ENCODE measurements at places on chromosomes 5 and 9.

- no peak for DNase-seq
Measured at GRCh38 chr9:89008055-89008743, 16.9 kb downstream of the S1PR3 start.

- DNase-seq = no peak
Measured at GRCh38 chr5:34632807-34633422, 23.2 kb upstream of the RAI14 start.

- no peak for DNase-seq
Measured at GRCh38 chr5:143516249-143516648, 112.8 kb upstream of the NR3C1 start.

- DNase-seq = no peak
Measured at GRCh38 chr9:89195131-89195797, 16.6 kb upstream of the SHC3 start.

GRCh38 chr9:109751253-109751652 lies 28.7 kb upstream of the PALM2AKAP2 start:
- DNase-seq = no peak

- no peak for DNase-seq
Measured at GRCh38 chr5:9927521-9927997, 297.4 kb upstream of the TAS2R1 start.

DNA sequence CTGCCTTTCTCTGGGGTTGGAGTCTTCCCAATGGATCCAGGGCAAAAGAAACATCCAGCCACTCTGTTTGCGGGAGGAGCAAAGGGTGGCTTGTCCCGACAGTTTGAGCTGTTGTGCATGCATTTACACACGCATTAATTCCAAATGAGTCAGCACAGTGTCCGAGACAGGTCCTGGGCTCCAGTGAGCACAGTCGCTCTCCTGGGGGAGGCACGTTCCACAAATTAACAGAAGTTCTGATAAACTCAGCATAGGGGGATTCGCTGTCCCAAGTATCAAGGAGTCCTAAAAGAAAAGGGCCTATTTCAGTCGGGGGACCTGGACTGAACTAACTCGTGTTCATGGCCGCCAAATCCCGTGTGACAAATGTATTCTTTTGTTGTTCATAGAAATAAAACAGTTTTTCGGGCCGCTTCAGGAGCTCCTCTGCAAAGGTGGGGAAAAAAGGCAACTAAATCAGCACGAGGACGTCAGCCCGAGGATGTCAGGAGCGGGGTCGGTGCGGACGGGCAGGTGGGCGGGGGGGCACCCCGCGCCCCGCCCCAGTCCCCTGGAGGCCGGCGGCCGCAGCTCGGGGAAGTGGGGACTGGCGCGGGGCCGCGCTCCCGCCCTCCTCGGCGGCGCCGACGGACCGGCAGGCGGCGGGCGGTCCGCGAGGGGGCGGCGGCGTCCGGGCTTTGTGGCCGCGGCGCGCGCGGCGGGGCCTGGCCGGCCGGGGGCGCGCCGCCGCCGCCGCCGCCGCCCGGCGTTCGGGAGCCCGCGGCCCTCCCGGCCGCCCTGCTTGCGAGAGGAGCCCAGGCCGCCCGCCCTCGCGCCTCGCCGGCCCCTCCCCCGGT lies at the start of gene MSANTD3:
TSS of gene MSANTD3 (plus strand) at position 614 of the 836 bp plus-strand sequence. CDS start 14,796 bp downstream, outside the sequence.
- peak; percentile 61 for DNase-seq

GRCh38 chr5:115309751-115310370 lies 13.4 kb upstream of the CCDC112 start:
- DNase-seq = no peak

- DNase-seq = no peak
Measured at GRCh38 chr9:6973762-6974161, 216.0 kb downstream of the KDM4C start.

DNA sequence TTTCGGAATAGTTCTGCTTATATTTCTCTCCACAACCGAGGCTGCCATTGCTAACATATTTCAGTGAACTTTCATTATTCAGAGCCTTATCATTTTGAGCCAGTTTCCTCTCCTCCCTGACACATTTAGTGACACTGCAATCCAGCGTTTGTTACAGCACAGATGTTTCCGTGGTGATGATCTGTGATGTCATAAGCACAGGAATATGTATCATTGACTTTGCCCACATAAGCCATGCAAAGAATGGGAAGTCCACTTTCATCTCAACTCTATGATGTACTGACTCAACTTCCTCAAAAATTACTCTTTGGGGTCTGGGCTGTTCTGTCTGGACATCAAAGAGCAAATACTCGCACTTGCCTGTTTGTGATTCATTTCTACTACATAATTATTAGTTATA lies 291.8 kb downstream of the EBF1 start:
- no peak for DNase-seq

GRCh38 chr9:92155221-92155620 lies 40.0 kb upstream of the SPTLC1 start:
- DNase-seq = no peak

DNA sequence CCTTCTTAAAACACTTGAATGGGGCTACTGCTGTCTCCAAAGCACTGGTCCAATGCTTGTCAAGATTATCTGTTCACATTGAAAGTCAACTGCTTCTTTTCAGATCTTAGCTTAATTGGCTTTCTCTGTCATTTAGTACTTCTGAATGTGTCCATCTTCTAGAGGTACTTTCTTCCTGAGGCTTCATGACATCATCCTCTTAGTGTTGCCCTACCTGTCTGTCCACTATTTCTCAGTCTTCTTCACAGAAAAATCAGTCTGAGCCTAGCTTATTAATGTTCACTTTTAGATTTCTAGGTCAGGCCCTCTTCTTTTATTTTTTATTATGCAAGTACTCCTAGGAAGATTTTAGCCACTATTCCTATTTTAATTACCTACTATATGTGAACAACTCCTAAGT lies 899.9 kb downstream of the DTWD2 start:
- DNase-seq = no peak

- no peak for DNase-seq
Measured at GRCh38 chr5:52728686-52729085, 59.0 kb upstream of the ITGA1 start.

- DNase-seq = no peak
Measured at GRCh38 chr9:135032868-135033460, 54.5 kb upstream of the OLFM1 start.

GRCh38 chr5:169808118-169808581 lies 171.1 kb downstream of the DOCK2 start:
- no peak for DNase-seq

DNA sequence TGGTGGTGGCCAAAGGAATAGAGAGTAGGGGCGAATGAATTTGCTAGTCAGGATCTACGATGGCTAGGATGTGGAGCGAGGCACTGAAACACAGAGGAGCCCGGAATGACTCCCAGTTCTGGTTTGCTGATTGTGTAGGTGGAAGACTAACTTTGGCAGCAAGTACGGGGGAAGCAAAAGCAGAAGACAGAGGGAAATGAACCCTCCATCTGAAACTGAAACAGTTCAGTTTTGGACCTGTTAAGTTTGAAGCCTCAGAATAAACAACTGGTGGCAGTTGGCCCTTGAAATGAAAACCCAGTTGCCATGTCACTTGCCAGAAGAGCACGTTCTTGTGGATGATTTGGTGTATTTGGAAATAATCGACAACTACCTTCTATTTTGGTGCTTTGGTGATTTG lies 15.4 kb upstream of the SMIM15 start:
- DNase-seq = no peak

DNA sequence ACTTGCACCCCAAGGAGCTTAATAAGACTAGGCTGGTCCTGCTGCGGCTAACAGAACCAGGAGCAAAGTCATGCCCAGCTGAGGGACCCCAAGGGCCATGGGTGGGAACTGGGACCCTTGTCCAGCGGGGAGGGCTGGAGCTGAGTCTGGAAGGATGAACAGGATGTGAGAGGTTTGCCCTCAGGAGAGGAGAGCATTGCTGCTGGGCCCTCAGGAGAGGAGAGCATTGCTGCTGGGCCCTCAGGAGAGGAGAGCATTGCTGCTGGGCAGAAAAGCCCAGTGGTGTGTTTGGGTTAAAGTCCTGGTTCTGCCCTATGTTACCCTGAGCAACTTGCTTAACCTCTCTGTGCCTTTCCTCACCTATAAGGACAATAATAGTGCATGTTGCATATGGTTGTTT lies 125.8 kb downstream of the MACROH2A1 start:
- no peak for DNase-seq

DNA sequence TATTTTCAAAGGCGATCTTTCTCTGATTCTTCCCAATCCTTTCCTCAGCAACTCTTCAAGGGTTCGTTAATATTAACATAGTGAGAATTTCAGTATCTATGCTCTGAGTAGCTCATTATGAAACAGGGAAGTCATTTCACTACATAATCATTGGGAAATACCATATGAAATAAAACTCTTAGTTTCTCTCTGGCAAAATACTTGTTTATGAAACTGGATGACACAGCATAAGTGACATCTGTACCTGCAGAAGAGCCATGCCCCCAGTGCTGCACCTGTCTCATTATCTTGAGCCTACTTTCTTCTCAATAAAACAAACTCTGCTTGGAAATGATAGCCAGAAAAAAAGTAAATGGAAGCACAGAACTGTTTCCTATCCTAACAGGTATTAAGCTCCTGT lies 33.8 kb upstream of the OTULIN start:
- DNase-seq = no peak

- no peak for DNase-seq
Measured at GRCh38 chr5:74415695-74416102, 224.8 kb downstream of the ENC1 start.

- no peak for DNase-seq
Measured at GRCh38 chr5:138732466-138732865, 20.8 kb upstream of the CTNNA1 start.

GRCh38 chr5:62785588-62785987 lies 207.0 kb downstream of the LRRC70 start:
- no peak for DNase-seq

GRCh38 chr5:137082951-137083350 lies 416.2 kb downstream of the SPOCK1 start:
- no peak for DNase-seq

- no peak for DNase-seq
Measured at GRCh38 chr9:126222363-126222834, 104.2 kb upstream of the MVB12B start.

- DNase-seq = no peak
Measured at GRCh38 chr5:69048230-69048629, 45.6 kb upstream of the SLC30A5 start.

DNA sequence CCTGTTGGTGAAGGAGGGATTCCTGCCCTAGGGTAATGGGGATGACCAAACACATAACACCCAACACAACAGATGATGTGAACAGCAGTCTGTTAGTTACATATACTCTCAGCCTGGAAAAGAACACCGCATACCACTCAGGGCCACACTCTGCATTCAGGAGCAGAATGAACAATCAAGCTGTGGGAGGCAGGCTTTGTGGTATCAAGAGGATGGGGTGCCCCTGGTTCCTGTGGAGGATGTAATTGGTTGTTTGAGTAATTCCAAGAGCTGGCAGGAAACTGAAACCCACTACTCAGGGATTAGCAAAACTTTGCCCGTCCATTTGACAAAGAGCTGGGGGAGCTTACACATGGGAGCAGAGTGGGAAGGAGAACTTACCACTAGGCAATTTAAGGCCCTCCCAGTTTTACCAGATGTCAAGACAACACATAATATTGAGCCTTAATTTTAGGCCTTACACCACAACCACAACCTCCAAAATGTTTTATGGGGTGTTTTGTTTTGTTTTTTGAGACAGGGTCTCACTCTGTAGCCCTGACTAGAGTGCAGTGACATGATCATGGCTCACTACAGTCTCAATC lies 15.6 kb upstream of the PRKAA1 start:
- no peak for DNase-seq

GRCh38 chr9:128282500-128282899 lies 6.4 kb downstream of the SWI5 start:
- DNase-seq = no peak

GRCh38 chr5:160297004-160297403 lies 15.4 kb downstream of the CCNJL start:
- no peak for DNase-seq

DNA sequence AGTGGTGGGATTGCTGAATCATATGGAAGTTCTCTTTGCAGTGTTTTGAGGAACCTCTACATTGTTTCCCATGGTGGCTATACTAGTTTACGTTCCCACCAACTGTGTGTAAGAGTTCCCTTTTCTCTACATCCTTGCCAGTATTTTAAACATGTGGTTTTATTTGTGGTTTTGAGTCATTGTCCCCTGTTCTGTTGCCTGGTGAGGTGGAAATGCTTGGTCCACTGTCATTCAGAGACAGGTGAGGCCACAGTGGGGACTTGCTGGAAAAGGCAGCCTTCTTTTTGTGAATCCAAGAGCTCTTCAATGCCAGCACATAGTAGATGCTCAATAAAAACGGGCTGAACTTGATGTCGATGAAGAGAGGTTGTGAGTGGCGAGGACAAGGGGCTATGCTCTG lies 44.2 kb downstream of the SH3PXD2B start:
- no peak for DNase-seq

DNA sequence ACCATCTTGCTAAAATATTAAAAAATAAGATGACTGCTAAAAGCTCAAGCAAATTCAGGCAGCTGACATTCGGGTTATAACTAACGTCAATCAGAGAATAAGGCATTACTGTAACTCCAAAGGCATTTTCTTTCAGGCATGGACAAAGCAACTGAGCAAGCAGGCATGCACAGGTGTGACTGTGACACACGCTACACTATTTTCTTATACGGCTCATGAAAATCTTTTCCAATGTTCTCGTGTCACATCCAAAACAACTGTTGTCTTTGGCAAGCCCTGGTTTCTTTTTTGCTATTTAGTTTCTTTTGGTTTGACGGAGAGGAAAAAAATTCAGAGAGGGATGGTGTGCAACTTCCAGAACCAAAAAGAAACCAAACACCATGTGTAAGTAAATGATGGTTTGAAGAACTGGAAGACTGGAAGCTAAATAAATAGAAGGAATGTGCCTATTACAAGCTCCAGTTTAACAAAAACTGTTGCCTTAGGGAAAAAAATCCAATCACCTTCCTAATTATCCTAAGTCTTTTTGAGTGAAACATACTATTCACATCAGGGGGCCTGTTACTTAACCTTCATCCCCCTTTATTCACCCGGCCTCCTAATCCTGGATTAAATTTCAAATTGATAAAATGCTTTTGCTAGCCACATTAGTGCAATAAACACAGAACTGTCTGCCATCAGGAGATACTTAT lies 277.6 kb downstream of the PSAT1 start:
- DNase-seq = no peak

DNA sequence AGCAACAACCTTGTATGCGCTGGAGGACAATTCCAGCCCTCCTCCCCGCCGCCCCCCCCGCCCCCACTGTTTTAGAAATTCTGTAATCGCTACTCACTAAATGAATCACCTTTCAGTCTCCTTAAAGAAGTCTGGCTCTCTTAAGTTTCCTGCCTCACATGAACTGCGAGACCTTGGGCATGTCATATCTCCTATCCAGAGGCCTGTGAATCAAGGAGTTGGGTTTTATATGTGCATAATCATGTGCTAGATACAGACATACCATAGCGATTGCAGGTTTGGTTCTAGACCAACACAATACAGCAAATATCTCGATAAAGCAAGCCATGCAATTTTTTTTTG lies 337 bp upstream of the DMAC1 start:
- DNase-seq = no peak

GRCh38 chr5:53355316-53355715 lies 125.1 kb upstream of the FST start:
- DNase-seq = no peak

- DNase-seq = no peak
Measured at GRCh38 chr5:152102057-152102456, 177.4 kb upstream of the GLRA1 start.
